ENCODE measurements at places on chromosomes 11 and 22.

GRCh38 chr11:43021466-43021865, 290.3 kb upstream of the API5 start:
- no peak for DNase-seq

- DNase-seq: no peak
Measured at GRCh38 chr11:56910046-56910773, 78.5 kb upstream of the OR5AK2 start.

DNA sequence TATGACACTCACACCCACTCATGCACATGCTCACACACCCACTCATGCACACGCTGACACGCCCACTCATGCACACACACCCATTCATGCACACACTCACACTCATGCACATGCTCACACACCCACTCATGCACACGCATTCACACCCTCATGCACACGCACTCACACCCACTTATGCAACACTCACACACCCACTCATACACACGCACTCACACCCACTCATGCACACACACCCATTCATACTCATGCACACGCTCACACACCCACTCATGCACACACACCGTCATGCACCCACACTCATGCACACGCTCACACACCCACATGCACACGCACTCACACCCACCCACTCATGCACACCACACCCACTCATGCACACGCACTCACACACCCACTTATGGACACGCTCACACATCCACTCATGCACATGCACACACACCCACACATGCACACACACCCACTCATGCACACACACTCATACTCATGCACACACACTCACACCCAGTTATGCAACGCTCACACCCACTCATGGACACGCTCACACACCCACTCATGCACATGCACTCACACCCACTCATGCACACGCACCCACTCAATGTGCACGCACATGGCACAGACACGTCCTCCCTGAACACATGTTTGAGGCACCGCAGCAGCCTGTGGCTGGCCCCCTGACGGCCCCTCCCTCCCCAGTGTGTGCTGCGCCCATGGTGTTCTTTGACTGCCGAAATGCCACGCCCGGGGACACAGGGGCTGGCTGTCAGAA, 17.9 kb downstream of the MUC5AC start:
- no peak for DNase-seq

DNA sequence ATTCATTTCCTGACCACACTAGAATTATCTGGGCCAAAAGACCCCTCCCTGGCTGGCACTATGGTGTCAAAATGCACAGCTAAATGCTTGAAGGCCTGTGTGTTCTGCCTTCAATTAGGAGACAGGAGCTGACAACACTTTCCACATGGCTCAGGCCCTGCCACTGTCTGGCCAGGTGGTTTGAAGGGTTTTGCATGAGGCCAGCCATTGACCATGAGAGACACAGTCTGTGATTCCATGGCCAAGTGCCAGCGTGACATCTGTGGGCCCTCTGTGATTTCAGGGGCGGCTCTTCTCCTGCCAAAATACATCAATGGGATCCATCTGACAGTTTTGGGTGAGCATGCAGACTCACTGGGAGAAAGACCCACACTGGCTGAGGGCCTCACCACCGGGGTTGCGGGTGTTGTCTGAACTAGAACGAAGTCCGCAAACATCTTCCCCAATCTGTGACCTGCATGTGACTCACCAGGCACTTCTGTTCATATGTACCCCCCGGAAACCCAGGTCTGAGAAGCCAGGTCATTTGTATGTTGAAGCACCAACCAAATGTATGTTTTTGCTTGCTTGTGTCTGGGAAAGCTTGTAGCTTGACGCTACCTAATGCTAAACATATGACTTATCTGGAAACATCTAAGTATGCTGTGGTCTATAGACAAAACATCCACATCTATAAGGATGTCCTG, 20.7 kb upstream of the NAV2 start:
- no peak for DNase-seq

GRCh38 chr11:11207428-11207827, 145.6 kb downstream of the CSNK2A3 start:
- no peak for DNase-seq

DNA sequence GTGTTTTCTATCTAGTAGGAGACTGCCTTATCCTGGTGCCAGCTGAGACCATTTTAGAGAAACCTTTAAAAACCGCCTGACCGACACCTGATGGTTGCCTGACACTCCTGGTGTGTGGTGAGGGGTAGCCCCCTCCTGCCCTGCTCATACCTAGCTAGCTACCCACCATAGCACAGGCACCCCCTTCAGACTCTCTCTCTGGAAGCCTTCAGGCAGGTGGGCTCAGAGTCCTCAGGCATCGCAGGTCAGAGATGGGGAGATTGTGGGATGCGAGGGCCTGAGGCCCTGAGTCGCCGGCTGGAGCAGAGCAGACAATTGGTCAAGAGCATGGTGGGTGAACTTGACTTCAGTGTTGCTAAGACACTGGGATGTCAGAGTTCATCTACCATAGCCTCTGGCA, 424.6 kb downstream of the BRD1 start:
- DNase-seq: no peak

- no peak for DNase-seq
Measured at GRCh38 chr11:67642173-67643120, 2.9 kb upstream of the TBX10 start.

GRCh38 chr22:46462726-46463371, 74.6 kb downstream of the CELSR1 start:
- DNase-seq: no peak

- no peak for DNase-seq
Measured at GRCh38 chr11:1087961-1088926, 13.6 kb downstream of the MUC2 start.

DNA sequence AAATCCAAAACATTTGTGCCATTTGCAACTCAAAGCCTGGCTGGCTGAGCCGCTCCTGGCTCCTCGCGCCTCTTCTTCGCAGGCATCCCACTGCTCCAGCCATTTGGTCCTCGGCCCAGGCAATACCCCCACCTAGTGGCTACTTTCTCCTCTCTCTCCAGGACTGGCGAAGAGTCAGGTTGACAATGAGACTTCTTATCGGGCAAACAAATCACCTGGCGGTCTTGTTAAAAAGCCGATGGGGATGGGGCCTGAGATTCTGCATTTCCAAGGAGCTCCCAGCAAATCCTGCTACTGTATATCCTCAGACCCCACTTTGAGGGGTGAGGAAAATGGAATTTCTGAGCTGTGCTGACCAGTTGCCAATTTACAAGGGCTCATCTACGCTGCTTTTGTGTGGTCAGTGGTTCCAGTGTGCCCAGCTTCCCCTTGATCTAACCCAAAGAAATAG, 89.0 kb downstream of the ISX start:
- peak; percentile 54 for DNase-seq

DNA sequence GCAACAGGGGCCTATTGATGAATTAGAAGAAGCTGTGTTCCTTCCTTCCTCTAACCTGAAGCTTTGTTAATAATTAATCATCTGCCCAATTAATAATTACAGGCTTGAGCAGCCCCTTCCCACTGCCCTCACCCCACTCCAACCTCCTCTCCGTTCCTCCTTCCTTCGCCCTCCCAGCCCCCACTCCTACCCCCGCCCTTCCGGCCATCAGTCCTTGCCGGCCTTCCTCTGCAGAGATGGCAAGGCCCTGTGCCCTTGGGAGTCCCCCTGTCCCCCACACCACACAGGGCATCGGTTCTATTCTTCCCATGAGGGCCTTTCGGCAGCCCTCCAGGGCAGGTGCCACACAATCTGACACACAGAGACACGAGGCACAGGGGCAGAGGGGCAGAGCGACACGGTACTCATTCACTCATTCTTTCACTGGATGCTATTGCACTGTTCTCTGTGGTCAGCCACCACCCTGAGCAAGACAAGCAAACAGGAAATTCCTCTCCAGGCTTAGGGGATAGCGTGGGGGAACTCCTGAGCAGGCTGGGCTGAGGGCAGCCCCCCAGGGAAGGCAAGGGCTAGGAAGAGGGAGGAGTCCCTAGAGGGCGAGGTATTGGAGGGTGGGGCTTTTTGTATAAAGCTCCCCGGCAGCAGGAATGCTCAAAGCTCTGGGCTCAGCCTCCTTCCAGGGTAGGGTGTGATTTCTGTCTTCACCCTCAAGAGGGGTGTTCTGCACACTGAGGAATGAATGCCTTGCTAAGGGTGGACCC, 14.7 kb downstream of the MGAT3 start:
- DNase-seq: no peak

DNA sequence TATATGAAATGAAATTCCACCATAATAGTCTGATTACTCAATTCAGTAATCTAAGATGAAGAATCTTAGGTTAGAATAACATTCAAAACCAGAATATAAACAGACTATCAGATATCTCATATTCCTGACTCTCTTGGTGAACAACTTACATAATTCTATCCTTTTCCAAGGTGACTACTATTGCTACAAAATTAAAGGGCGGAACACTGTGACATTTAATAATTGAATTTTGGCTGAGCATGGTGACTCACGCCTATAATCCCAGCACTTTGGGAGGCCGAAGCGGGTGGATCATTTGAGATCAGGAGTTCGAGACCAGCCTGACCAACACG, 34.4 kb downstream of the RDX start:
- no peak for DNase-seq

- no peak for DNase-seq
Measured at GRCh38 chr11:94449437-94449836, 44.2 kb downstream of the MRE11 start.

GRCh38 chr11:46102843-46103242, 18.4 kb downstream of the PHF21A start:
- DNase-seq: no peak

DNA sequence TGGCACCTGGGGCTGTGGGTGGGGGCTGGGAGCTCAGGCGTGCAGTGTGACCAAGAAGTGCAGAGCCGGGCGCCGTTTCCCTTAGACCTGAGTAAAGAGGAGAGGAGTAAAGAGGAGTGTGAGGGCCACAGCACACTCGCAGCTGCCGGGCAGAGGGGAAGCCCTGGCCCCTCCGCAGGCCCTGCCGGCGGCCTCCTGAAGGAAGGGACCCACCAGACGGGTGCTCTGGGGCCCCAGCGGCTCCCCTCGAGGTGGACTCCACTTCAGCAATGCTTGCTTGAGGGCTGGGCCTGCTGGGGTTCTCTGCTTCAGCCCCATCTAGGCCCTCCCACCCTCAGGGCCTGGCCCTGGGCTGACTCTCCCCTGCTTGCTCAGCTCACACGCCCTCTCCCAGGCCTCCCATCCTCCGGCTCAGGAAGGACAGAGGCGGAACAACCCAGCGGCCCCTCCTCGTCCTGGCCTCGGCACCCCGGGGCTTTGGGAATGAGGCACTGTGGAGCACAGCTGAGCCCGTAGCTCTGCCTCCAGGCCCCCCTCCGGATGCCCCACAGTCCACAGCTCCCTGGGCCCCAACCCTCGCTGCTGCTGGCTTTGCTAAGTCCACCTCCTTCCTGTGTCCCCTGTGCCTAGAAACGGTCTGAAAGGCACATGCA, 1198.7 kb downstream of the BRD1 start:
- no peak for DNase-seq

DNA sequence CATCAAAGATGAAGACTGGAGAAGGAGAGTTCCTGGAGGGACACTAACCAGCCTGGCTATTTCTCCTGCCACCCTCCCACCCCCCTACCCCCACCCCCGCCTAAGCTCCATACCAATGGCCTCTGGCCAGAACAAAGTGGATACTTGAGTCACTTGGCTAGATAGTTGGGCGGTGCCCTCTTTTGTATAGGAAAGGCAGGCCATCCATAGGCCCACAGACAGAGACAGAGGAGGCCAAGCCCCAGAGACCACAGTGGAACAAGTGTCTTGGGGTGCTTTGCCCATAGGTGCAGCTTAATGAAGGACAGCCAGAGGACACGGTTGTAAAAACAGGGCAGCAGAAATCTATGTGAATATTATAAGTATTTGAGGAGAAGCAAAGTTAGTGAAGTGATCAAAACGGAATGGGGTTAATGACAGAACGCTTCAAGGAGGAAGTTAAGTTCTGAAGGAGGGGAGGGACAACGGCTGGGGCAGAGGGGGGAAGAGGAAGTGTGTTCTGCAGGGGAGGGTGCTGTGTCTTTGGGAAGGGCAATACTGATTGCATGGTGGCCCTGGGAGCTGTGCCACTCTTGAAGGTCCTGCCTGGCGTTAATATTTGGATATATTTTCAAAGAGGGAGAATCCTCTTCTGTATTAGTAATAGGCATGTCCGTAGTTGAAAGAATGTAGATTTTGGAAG, 32.7 kb downstream of the FLI1 start:
- no peak for DNase-seq

DNA sequence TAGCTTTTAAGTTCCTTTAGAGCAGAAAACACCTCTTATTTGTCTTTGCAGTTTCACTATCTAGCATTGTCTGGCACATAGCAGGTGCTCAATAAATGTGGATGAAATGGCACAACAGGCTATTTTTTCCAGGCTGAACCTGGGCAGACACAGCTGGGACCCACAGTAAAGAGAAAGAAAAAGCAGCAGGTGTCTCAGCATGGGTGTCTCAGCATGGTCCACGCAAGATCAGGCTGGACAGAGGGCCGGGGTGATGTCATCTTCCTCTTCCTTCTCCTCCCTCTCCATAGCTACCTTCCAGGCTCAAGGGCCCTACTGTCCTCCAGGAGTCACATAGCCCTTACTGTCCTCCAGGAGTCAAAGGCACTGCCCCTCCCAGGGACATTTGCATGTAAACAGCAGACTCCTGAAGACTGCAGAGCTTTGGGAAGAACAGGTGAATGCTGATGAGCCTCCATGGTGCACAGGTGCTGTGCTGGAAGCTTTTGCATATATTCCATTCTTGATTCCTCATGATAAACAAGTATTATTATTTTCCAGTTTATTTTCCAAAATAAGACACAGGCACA, 65.2 kb downstream of the DSCAML1 start:
- no peak for DNase-seq

- no peak for DNase-seq
Measured at GRCh38 chr11:9362393-9362863, 22.0 kb upstream of the IPO7 start.

- peak; percentile 55 for DNase-seq
Measured at GRCh38 chr22:27517361-27518155, 284.0 kb downstream of the MN1 start.

DNA sequence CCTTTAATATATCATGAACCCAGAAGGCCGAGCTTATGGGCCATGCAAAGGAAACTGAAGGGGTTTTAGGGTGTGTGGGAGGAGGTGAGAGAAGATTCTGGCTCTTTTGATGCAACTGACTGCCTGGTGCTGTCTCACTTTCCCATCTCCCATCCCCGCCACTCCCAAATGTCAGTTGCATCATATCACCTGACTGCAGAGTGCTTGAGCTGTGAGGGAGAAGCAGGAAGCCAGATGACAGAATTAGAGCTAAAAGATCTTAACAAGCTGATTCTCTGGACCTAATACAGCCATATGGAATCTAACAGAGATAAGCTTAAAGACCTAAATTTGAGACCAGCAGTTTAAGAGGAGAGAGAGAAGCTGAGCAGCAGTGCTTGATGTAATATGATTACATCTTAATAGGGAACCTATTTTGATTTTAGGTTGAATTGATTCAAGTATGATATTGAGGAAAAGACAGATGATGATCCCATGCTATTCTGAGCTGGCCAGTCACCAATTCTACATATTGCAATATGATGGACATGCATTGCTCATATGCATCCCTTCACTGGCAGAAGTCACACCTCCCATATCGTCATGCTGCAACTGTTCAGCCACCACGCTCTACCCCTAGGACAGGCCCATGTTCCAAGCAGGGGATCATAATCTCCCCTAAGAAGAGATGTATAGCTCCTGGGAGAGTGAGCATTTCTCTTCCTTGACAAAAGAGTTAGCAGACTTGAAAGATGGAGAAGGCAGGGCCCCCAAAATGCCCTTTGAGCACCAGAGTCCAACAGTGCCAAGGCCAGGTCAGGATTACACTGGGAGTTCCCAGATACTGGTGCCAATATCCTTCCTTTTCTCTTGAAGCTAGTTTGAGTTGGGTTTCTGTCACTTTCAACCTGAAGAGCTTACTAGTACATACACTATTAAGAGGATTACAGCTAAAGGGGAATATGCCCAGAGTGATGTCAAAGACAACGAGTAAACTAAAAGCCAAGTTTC, 44.9 kb downstream of the PLEKHA7 start:
- no peak for DNase-seq
